ENCODE measurements at places on chromosomes 5 and 9.

DNA sequence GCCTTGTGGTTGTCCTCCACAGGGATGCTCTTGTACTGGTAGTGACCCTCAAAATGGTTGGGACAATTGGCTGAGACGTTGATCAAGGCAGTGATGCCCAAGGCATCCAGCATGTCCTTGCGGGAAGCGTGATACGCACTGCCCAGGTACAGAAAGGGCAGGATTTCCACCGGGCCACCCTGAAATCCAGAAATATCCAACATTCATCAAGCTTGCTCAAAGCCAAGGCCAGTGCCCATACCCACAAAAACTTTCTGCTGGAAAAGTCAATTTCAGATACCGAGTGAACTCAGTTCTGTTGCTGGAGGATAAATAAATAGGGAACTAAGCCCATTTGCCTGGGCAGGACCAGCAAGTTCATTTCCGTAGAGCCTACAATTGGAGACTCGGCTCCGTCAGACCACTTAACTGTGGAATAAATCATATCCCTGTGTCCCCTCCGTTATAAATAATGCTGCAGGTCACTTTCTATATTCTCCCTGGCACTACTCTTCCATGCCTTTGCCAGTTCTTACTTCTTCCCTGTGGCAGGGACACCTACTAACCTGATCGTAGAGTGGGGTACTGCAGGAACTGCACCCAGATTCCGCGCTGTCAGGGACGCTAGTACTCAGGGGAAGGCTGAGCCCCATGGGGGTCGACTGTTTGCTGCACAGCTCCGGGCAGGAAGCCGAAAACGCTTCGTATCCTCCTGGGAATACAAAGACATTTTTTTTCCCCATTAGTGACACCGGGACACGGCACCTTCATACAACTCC lies 1.2 kb downstream of the DUSP1 start:
- DNase-seq, result peak; percentile 30

GRCh38 chr9:95854386-95855020 lies 21.0 kb upstream of the ERCC6L2 start:
- DNase-seq, result no peak

DNA sequence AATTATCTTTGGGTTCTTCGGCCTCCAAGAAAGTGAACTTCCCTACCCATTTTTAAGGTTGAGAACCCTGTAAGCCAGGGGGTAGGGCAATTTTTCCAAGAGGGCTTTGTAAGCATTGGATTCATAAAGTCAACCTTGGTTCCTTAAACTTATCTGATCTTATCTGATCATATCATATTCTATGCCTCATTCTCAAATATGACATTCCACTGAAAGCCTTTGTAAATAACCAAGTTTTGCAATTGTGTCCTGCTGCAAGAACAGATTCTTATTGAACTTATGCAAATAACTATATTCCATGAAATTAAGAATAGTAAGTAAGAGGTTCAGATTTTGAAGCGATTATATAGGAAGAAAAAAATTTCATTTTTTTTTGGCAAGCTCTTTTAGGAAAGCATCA lies 649.5 kb downstream of the LRRC70 start:
- no peak for DNase-seq

GRCh38 chr9:23823986-23824829 lies 1.8 kb downstream of the ELAVL2 start:
- no peak for DNase-seq

DNA sequence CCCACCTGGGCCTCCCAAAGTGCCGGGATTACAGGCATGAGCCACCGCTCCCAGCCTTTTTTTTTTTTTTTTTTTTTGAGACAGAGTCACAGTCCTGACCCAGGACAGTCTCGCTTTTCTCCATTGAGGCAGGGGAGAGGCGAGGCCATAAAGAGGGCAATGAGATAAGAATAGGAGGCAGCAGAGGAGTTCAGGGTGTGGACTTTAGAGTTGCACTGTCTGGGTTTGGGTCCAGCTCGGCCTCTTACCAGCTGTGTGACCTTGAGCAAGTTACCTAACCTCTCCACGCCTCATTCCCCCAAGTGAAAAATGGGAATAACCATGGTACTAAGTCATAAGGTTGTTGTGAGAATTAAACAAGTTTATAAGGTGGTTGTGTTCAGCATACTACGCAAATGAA lies 24.6 kb upstream of the ANKH start:
- no peak for DNase-seq

- no peak for DNase-seq
These were observed 29.8 kb downstream of the PROP1 start for GRCh38 chr5:177966009-177966838.

DNA sequence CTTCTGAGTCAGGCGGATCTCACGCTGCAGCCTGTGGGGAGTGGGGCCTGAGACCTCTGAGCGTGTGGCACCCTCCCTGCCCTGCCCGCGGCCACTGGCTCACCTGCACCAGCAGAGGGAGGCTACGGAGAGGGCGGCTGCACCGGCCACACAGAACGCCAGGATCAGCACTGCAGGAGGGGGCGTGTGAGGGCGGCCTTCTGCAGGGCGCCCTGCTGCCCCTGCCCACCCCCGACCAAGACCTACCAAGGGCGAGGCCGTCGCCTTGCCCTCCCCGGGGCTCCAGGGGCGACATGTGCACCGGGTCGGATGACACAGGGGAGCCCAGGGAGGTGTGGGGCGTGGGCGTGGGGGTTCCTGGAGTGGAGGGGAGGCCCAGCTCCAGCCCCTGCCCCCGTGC lies 5.4 kb downstream of the NPDC1 start:
- DNase-seq, result no peak

DNA sequence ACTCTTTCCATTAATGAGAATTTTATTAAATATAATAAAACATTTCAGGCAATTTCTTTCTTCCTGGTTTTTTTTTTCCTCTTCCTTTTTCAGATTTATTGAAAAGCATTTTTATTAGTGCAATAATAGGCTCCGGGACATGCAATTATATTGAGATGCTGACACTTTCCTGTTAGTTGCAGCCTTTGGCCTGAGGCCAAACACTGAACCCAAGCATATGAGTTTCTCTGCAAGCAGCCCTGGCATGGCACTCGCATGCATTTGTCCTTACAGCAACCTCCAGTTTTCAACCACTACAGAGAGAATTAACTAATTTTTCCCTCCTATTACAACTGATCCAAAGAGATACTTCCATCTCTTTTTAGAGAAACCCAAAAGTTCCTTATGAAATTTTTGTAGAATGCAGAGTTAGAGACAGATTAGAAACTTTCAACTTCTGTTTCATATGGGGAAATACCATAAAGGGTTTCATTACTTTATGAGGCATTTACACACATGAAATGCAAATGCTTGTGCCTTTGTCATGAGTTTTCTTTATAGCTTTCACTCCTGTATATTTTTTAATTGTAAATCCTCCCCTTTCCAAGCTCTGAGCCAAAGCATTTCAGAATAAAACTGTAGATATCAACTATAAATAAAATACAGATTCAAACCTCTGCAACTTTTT lies 183.0 kb downstream of the CETN3 start:
- no peak for DNase-seq

DNA sequence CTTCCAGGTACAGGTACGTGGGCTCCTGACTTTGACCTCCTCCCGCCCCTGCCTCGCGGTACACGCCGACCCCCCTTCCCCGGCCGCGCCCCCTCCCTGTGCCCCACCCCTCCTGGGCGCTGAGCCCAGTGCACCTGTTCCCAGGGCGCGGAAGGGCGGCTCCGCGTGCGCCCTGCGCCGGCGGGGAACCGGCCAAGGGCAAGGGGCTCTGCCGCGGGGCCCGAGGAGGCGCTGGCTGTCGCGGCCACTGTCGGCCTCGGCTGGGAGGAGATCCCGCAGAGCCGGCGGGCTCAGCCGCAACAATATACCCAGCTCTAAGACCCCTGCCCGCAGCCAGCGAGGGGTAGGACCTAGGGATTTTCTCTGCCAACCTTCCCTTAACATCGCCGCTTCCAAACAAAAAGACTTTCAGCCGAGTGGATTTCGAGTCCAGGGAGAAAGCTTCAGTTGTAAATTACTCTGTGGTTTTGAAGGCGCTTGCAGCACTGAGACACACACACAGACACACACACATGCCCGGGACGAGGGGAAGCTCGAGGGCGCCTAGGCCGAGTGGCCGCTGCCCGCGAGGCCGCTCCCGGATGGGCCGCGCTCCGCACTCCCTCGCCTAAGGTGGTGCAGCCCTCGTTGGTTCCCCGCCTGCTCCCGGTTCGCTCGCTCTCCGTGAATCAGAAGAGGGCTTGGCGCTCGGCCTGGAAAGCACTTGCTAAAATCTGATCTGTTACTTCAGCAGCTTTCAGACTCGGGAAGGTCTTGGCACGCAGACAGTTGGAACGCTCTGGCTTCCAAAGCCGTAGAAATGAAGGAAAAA lies 1.2 kb downstream of the FGF18 start:
- DNase-seq, result no peak

DNA sequence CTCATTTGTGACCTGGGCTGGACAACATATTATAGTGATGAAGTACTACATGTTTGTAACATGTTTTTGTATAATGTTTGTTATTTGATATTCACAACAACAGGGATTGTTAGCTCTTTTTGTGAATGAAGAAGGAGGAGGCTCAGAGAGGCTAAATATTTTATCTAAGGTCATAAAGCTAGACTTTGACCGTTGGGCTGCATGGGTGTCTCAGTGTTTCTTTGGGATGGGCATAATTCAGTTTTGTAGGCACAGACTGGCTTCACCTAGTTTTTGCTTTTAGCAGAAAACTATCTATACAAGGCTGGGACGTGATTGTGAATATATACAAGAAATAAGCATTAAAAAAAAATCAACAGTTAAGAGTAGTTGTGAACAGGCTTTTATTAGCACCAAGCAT lies 15.0 kb upstream of the GNG10 start:
- DNase-seq, result no peak

- no peak for DNase-seq
These were observed 302.6 kb upstream of the TAS2R1 start for GRCh38 chr5:9932770-9933169.

GRCh38 chr5:72407541-72407940 lies 87.4 kb downstream of the PTCD2 start:
- DNase-seq, result no peak

DNA sequence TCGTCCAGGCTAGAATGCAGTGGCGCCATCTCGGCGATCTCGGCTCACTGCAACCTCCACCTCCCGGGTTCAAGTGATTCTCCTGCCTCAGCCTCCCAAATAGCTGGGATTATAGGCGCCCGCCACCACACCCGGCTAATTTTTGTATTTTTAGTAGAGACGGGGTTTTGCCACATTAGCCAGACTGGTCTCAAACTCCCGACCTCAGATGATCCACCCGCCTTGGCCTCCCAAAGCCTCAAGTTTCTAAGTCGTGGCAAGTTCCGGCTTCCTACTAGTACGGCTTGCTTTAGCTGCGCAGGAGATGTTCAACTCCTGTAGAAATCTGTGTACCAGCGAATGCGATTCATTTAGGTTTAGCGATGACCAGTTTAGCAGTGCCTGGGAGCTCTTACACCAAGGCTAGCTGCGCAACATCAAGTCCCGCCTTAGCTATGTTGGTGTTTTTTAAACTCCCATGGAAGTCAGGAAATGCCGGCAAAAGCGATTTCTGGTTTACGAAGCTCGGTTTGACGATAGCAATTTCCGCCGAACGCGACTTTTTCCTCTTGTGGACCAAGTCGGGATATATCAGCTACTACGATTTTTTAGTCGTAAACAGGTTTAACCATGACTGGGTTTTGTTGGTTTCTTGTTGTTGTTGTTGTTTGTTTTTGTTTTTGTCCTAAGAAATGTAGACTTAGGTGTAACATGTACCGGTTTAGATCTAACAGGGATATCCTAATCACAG lies 46.4 kb downstream of the ANXA2R start:
- peak; percentile 62 for DNase-seq

GRCh38 chr5:11724940-11725339 lies 179.3 kb downstream of the CTNND2 start:
- no peak for DNase-seq

DNA sequence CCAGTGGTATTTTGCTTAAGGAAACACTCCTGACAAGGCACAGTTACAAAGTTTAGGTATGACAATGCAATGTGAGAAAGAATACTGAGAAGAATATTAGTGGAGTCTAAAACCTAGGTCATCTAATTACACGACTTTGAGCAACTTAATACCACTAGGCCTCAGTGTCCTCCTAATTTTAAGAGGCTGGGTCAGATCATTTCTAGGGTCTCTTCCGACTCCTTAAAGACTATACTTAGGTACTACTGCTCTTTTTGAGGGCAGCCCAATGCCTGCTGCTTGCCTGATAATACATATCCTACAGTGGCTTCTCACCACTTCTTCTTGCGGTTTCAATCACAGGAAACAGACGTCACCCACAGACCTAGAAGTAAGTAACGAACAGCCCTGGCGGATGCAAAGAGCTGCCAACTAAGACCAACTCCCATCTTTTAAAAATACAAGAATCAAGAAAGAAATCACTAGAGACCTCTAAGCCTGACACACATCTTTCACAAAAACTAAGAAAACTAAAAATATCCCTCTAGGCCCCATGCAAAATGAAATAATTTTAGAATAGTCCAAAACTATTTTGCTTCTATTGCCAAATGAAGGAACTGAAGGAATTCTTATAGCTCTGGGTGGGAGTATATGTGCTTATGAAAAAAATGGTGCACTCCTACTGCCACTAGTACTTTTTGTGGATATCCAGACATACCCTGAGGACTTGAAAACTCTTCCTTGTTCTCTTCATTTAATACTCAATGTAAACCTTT lies 13.1 kb downstream of the DIAPH1 start:
- DNase-seq, result peak; percentile 69

- DNase-seq, result no peak
These were observed 12.5 kb upstream of the NOTCH1 start for GRCh38 chr9:136558373-136558772.

DNA sequence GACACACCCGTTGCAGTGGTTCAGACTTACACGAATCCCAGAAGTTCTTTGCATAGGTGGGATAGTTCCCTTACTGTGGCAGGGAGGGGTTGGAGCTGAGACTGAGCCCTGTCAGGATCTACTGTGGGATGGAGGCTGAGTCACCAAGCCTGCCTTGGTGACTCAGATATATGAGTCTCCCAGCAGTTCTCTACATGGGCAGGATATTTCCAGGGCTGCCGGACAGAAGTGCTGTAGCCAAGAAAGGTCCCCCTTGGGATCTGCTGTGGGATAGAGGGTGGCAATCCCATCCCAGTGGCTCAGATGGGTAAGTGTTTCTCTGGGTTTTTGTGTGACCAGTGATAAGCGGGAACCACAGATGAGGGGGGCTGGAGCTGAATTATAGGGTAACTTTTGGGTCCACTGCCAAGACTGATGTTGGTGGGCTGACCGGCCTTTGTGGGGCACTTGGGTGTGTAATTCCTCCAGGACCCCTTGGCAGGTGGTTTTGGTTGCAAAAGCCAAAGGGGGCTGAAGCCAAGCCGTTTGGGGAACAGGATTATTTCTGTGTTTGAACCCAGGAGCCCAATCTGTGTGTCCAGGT lies 18.7 kb downstream of the XRCC4 start:
- DNase-seq, result no peak

GRCh38 chr5:15304914-15305834 lies 194.8 kb upstream of the FBXL7 start:
- no peak for DNase-seq

- DNase-seq, result no peak
These were observed 30.4 kb downstream of the PWWP2A start for GRCh38 chr5:160088805-160089204.

DNA sequence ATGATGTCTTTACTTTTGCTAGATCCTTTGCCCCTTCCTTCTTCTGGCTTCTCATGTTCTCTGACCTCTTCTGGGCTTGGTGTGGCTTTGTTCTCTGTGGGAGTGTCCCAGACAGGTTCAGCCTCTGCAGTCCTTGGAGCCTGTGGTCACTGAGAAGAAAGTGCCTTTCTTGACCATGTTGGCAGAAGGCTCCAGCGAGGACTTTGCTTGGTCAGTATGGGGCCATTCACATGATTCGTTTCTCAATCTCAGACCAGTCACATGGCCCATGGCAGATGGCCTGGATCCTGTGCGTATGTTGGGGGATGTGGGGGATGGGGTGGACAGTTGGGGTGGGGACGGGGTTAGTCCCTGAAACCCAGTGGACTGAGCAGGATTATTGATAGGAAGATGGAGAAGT lies 274.1 kb downstream of the ARHGAP26 start:
- DNase-seq, result no peak

All from central memory CD8-positive, alpha-beta T cell (primary cell).